ENCODE measurements at places on chromosomes 5 and 9.

DNA sequence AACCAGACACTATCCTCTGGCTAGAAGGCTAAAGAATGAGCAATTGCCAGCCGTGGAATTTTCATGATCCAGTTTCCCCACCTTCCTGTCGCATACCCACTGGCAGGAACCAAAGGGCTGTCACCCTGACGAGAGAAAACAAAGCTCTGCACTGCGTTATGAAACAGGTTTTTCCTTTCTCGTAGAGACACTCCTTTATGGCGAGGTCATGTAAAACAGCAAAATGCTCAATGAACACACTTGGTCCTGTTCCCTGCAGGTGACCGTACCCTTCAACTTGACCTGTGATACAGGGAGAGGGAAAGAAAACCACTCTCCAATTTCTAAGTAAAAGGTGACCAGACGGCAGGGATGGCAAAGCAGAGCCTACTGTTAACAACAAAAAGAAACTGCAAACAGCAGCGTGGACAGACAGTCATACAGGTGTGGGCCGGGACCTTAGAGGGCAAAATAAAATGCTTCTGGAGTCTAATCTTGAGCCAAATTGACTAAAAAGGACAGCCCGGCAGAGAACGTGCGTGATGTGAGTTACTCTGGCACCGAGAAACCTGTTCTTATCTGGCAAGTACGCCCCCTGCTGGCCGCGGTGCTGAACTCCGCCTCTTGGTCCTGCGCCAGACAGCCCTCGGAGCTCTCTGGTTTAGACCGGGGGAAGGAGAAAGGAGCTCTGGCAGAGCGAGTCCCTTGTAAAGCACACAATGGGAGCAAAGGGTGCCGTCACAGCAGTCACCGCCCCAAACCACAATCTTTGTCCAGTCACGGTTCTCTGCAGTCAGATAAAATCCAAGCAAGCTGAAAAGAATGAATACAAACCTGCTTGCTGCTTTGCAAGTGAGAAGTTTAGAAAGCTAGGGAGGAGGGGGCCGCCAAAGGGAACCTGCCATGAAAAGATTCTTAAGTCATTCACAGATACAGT lies 98.9 kb downstream of the EFNA5 start:
- DNase-seq: peak; percentile 89

- DNase-seq: peak; percentile 14
Measured at GRCh38 chr5:146878476-146879172, at the start of gene PPP2R2B. Gene PPP2R2B (minus strand): TSS chr5:146878757.

DNA sequence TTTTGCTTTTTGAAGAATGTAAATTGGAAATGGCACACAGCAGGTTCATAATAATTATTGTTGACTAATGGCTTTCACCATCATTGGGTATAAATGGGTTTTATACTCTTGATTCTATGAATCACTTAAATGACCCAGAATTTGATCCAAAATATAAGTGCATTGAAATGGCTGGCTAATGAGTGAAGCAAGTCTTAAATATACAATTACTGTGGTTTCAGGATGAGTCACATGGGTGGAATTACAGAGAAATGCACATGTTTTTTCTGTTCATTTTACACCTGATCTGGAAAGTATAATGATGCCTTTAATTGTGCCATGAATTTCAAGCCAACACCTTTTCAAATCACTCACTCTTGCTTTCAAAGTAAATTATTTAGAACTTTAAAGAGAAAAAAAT lies 380.8 kb upstream of the CD180 start:
- DNase-seq: no peak

- no peak for DNase-seq
Measured at GRCh38 chr5:140015706-140016105, 27.4 kb downstream of the NRG2 start.

DNA sequence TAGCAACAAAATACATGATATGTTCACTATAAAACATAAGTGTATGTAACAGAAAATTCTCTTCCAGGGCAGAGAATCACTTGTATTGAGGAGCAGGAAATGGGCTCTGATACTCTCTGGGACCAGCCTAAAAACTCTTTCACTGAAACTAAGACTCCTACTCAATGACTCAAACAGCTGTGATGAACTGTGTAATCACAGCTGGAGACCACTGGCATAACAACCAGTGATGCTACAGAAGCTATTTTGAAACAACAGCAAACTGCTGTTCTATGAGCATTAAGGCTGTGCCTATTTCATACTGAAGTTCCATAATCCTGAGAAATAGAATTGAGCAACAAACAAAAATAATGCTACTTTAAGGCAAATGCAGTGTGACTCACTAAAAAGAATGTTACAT lies 594.0 kb downstream of the HINT1 start:
- no peak for DNase-seq

- no peak for DNase-seq
Measured at GRCh38 chr9:110168486-110168885, 39.5 kb downstream of the C9orf152 start.
